ENCODE measurements at places on chromosomes 12 and 14. TPM values are rescaled to one million over a fixed set of nuclear protein-coding genes. Genes with fewer than 3 reads are reported as not detected.

DNA sequence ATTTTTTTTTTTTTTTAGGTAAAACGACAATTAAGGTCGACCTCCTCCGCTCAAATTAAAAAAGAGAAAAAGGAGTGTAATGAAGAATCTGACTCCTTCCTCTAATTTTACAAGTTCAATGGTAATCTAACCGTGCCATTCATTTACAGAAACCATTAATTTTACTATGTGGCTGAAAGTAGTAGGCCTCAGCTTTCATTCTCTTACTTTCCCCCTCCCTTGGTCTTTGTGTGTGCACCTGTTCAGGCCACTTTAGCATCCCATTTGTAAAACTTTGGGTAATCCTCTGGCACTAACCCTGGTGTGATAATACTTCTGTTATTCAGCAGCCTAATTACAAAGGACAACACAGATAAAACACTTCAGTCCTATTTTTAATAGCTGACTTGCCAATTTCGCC, 128.1 kb downstream of the ASCL1 start:
- no peak for DNase-seq

- no peak for DNase-seq
Observed at GRCh38 chr12:107759410-107759809, 1.5 kb downstream of the PRDM4 start.

Gene KLHDC1
- total RNA-seq, result 16.3 TPM

DNA sequence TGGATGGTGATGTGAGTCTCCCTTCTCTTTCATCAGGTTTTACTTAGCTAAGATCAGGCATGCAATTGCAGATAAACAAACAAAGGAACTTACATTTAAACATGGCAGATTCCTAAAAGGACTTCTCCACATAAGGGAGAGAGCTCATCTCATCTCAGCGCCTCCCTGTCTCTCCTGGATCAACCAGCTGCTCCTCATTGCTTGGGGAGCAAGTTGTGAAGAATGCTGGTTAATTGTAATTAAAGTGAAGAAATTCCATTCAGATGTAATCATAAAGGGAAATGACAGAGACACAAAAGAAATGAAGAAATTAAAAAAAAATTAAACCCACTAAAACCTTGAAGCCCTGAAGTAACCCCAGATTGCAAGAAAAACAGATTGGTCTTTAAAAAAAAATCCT, 104.4 kb upstream of the DIO2 start:
- no peak for DNase-seq

DNA sequence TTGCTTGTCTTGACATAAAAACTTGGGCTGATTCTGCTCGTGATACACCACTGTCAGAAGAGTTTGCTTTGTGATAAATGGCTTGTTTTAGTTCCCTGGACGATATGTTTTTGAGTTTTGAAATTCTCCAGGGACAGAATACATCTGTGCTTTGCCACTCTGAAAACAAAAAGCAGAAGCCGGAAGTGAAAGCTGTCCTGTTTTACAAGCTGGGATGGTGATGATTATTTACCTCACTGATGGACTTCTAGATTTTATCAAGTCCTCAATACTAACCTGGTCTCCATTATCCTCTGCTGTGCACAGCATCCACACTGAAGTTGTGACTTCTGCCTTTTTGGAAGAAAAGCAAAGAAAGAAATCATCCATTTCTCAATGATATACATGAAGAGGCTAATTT, 251.6 kb downstream of the TRHDE start:
- DNase-seq, result no peak

DNA sequence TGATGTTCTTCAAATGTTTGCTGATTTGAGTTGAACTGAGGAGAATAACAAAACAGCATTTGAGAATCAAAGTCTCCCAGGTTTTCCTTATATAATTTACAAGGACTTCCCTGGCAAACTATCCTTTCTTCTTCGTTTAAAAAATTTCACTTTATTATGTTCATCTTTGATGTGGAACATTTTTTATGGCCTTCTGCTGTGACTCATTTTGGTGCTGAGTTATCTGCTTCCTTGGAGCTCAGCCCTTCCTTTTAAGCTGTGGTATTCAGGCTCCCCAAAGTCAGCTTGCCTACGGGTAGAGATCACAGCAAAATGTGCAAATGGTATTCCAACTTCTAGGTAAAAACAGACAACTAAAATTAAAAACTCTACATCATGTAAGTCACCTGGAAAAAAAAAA, 1.4 kb upstream of the ANO4 start:
- DNase-seq, result no peak

DNA sequence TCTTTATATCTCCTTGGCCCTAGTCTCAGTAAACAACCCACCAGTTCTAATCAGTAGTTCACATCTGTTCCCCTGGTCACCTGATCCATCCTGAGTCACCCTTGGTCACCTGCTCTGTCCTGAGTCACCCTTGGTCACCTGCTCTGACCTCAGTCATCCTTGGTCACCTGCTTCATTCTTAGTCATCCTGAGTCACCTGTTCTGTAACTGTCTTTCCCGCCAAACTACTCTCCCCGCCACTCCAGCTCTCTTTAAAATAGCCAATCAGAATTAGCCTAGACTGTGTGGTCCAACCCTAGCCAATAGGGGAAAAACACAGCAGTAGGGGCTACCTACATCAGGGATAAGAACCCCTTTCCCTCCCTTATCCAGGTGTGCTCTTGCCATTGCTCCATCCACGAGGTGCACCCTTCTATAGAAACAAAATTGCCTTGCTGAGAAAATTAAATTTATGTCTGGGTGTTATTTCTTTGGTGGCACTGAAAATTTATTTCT, 245.4 kb upstream of the DIO3 start:
- no peak for DNase-seq

Gene LHX5
- not detected for total RNA-seq

- no peak for DNase-seq
Observed at GRCh38 chr14:89644641-89645040, 227.6 kb upstream of the FOXN3 start.

Gene ACSM4
- total RNA-seq, result not detected

- no peak for DNase-seq
Observed at GRCh38 chr12:95877622-95878021, 18.9 kb downstream of the SNRPF start.

GRCh38 chr12:7058163-7058845, 2.2 kb upstream of the C1S start:
- DNase-seq, result no peak

Gene CTDSP2
- 139 TPM for total RNA-seq

- no peak for DNase-seq
Observed at GRCh38 chr12:109197327-109197726, 80.9 kb downstream of the ACACB start.

DNA sequence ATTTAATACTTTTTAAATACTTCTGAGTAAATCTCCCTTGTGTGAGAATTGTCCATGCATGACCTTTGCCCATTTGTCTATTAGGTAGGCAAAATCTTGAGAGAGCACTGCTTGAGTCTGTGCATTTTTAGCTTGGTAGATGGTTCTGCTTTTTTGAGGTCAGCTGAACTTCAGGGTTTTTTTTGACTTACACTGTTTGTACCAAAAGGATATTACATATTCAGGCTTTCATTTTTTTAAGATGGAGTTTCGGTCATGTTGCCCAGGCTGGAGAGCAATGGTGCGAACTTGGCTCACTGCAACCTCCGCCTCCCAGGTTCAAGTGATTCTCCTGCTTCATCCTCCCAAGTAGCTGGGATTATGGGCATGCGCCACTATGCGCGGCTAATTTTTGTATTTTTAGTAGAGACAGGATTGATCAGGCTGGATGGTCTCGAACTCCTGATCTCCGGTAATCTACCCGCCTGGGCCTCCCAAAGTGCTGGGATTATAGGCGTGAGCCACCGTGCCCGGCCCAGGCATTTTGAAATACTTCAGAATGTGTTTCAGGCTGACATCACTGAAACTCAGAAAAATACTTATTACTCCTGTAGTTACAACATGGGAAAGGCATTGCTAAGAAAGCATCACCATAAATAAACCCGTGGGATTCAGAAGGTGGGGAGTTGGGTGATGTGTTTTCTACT, 11.1 kb downstream of the RASSF3 start:
- no peak for DNase-seq

Gene RNASE4
- total RNA-seq, result 58.9 TPM

Gene TMEM229B
- total RNA-seq, result 63.5 TPM

Gene CRIP2
- total RNA-seq, result 160 TPM

Data from thyroid gland (tissue), 4 donors.